ENCODE measurements at places on chromosomes 7 and 10.

DNA sequence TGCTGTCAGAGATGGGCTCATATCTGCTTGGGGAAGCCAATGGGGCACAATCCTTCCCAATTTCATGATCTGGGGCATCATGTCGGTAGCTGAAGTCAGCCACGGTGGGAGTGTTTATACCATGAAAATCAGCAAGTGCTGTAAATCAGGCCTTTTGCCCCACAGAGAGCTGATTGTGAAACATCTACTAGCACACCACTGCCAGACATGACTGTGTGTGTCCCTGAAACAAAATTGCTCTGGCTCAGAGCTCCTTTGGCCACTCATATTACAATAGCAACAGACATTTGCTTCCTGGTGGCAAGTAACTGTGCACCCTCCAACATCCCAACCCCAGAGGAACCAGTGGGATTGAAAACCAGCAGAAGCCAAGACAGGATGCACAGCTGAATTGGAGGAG is 23.7 kb downstream of the GPR26 start:
- DNase-seq: no peak

- DNase-seq: no peak
Observed at GRCh38 chr10:2913474-2913873, 153.9 kb upstream of the PFKP start.

DNA sequence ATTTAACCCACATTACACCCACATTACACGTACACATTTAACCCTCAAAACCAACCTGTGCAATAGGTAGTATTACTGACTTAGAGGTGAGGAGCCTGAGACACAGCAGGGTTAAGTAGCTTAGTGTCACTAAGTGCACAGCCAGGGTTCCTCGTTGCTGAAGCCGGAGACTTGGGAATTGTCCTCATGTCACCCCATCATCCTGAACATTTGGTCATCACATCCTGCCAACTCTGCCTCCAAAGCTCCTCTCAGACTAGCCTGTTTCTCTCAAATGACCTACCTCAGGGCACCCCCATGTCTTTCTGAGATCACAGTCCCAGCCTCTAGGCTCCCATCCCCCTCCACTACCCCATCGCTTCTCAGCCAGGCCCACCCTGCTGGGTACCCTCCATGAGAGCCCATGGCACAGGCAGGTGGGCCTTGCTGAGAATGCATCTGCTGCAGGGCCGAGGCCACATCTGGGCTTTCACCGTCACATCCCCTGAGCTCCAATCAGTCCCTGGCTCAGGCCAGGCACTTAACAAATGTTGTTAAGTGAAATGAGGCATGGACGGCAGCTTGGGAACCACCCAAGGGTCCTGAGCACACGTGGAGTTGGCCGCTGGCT is 21.1 kb upstream of the PCBD1 start:
- no peak for DNase-seq

- DNase-seq: no peak
Observed at GRCh38 chr10:62538606-62539005, 164.4 kb downstream of the ZNF365 start.

DNA sequence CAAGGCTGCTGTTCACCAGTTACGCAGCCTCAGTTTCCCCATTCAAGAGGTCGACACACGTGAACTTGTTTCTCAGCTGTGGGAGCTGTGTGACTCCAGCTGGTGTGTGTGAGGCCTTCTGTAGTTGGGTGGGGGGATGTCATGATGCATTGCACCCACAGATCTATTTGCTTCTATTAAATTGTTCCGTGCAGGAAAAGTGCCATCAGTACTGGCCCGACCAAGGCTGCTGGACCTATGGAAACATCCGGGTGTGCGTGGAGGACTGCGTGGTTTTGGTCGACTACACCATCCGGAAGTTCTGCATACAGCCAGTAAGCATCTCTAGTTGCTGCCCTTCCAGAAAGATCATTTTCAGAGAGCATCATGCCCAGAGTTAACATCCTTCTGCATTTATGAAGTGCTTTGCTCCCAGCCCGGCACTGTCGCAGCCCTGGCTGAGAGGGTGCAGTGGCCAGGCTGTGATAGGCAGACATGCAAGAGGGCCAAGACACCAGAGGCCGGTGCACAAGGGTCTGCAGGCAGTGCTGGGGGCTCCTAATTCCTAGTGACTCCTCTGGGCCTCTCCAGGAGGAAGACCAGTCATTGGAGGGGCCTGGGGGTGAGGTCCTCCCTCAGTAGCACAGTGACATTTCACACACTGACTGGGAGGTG is 60.2 kb downstream of the MKI67 start:
- no peak for DNase-seq

DNA sequence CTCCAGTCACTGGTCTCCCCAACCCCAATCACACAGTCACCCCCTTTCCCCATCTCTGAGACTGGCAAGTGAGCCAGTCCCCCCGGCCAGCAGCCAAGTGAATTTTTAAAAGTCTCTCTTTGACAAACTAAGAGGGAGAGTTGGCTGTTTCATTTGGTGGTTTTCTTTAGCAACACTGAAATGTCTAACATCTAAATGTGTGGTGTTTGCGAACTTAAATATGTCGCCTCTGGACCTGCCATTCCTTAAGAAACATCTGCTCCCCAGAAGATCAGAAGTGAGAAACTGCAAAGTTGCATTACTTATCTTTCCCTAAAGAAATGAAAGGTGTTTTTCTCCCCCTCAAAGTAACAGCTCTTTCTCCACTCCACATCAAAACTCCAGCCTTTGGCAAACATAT is 34.7 kb upstream of the PLXNA4 start:
- no peak for DNase-seq

DNA sequence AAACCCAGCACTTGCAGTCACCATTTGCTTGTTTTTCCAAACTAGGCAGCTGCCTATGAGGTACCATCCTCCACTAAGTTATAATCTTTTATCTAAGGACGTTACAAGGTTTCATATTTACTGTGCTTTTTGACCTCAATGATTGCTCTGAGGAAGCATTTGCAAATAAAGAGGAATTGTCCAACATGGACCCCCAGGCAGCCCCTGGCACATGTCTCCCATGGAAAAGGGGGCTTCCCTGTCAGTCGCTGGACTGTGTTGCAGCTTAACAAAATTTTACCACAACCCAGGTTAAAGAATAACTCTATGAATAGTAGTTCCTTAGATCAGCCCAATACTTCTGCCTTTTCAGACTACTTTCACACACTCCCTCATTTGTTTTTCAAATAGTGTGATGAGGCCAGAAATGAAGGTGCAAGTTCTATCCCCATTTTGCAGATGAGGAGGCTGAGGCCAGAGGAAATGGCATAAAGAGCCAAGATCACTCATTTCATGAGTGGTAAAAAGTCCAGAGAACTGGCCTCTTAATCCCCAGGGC is 52.8 kb upstream of the ZPBP start:
- DNase-seq: no peak

- no peak for DNase-seq
Observed at GRCh38 chr7:100040575-100040974, 9.0 kb upstream of the ZSCAN21 start.

DNA sequence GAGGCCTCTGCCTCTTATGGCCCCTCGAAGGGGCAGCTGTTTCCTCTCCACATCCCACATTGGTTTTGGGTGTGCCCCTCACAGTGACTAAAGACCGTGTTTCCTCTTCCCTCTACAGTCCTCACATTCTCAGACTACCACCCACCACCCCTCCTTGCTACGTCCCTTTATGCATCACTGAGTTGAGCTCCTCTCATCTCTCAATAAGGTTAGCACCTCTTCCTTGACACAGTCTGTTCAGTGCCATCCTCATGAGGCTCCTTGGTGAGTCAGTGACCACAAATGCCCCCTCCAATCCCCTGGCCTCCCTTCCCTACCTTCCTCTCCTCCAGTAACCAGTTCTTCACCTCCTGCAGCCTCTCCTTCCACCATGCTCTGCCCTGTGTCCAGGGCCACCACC is 239.1 kb upstream of the MYO3A start:
- no peak for DNase-seq

- DNase-seq: no peak
Observed at GRCh38 chr7:108724251-108725100, 154.8 kb downstream of the DNAJB9 start.

GRCh38 chr10:12381536-12382156 is 32.3 kb downstream of the CAMK1D start:
- no peak for DNase-seq

DNA sequence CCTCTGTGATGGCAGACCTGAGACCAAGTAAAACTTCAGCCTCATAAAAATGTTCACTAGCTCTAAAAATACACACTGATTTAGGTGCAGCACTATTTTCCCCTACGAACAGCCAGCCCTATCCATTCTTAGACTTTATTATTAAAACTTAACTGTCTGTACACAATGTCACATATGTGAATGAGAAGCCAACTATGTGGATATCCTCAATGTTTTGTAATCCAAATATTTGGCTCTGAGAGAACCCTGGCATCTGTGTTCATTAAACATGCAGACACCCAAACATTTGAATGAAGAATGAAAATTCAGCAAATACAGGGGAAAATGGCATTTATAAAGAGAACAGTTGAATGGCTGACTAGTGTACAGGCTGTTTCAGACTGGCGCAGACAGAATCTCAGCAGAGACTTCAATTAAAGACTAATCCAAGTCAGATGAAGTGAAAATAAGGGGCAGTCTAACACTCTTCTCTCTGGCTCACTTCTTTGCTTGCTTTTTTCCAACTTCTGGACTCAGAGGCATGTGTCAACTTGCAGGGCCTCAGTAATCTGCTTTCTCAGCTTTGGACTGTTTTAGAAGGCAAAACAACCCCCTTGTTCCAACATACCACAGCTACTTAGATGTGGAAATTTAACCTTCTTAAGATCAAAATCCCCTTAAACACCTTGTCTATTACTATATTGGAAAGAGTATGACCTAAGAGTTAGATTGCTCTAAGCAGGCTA is 47.4 kb upstream of the FAM180A start:
- DNase-seq: peak; percentile 19

DNA sequence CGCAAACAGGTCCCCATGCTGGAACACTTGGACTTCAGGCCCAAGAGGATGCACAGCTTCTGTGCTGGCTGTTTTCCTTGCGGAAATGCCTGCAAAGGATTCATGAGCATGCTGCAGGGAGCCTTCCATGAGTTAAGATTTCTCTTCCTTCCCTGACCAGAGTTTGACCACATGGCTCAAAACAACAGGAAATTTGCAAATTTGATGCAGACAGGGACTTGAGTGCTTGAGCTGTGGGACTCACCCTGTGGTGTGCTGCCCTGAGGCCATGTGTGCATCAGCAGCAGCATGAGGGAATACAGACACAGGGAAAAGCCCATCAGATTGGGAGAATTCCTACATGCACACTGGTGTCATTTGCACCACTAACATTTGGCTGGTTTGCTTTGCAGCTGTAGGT is 195.4 kb downstream of the CDC14C start:
- no peak for DNase-seq
